ENCODE measurements at places on chromosomes 5 and 9.

GRCh38 chr5:90093751-90094485 lies 315.6 kb downstream of the CETN3 start:
- no peak for DNase-seq

- no peak for DNase-seq
Measured at GRCh38 chr5:159503236-159503635, 172.9 kb upstream of the IL12B start.

DNA sequence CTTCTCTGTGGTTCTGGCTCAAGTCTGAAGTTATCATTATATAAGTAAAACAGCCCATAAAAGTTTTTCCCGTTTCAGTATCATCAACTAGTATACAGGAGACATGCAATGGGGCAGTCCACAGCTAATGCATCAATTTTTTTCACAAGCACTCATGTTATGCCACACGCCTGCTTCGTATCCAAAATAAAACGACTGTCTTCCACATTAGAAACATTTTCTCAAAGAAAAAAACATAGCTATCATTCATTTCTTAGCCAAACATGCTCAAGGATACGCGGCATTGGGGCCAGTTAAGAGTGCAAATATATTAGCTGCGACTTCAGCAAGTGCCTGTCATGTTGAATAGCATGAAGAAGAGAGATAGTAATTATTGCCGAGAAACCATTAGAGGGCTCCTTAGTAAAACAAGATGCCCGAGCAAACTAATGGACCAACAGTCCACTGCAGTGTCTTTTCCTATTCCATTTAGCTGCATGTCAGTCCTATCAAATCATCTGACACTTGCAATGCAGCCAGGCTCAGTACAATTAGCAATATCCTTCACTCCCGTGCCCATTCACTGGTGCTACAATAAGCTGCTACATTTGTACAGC lies 68.5 kb downstream of the BNC2 start:
- DNase-seq = no peak

- DNase-seq = peak; percentile 65
Measured at GRCh38 chr5:151051066-151051930, 29.5 kb downstream of the TNIP1 start.

GRCh38 chr5:162573758-162574157 lies 506.2 kb downstream of the GABRG2 start:
- no peak for DNase-seq

DNA sequence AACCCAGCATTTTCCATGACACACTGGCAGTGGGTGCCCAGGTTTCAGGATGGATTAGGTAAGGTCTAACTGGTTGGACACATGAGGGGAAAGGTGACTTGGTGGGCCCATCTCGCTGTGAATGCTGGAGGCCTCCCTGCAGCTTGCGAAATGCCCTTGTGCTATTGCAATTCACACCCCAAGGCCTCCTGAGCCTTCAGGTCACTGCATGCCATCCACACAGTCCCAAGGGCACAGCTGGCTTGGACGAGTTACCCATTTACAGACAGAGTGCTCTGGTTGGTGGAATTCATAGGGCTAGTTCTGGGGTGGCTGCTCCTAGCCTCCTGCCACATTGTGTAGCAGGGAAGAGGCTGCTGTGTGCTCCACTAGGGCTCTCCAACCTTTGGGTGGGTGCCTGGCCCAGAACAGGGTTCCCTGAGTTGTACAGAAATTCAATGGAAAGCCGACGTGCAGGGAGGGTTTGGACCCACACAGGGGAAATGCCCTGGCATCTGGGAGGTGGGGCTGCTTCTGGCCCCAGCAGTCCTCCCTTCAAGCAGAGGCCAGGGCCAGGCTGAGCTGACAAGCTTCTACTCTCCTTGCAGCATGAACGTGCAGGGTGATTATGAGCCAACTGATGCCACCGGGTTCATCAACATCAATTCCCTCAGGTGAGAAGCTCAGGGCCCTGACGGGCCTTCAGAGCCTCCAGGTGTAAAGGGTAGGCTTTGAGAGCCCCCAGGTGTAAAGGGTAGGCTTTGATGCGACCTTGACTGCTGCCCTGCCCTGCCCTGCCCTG lies 54.3 kb downstream of the ASS1 start:
- DNase-seq = no peak

DNA sequence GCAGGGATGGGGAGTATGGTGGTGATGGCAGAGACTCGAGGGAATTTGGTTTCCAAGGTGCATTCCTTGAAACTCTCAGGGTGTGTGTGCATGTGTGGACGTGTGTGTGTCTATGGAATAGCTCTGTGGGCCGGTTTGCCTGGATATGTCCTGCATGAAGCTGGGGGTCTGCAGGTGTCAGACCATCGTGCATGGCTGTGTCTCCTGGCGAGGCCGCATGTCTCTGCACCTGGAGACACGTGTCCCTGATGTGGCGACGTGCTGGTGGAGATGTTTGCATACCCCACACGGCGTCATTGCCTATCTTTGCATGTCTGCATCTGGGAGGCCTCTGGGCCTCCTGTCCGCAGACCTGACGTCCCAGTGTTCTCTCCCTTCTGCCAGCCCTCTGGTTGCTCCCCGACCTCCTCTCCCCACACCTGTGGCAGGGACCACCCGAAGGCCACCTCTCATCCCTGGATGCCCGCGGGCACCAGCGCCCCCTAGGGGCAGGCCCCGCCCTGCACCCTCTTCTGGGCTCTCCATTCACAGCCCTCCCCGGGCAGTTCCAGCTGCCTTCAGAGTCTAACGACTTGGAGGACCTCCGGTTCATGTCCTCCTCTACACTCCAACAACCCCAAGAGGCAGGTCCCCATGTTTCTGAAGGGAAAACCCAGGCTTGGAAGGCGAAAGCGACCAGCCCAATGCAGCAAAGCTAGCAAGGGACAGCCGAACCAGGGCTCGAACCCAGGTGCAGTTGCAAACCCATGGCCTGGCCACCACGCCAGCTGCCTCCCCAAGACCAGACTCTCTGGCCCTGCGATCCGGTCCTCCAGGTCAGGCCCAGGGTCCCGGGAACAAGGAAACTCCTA lies 88.6 kb downstream of the LMX1B start:
- no peak for DNase-seq

- DNase-seq = no peak
Measured at GRCh38 chr5:1554410-1554967, 30.7 kb upstream of the LPCAT1 start.

- DNase-seq = no peak
Measured at GRCh38 chr9:101479338-101480030, 43.9 kb upstream of the ALDOB start.

GRCh38 chr9:116632990-116633838 lies 53.9 kb upstream of the TRIM32 start:
- no peak for DNase-seq

DNA sequence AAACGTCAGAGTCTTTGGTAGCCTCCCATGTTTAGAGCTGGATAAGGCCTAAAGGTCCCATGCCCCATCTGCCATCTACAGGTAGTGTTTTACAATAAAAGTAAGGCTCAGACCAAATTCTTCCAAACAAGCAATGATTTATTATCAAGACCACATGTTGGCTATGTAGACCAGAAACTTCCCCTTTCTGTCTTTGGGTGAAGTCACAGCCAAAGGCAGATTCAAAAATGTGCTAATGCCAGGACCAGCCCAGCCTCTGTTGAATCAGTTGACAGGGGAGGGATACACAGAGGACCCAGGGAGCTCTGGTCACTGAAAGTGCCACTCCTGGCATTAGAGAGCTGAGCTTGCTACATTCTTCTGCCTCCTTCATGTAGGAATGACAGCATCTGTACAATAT lies 360.8 kb downstream of the NTRK2 start:
- DNase-seq = no peak
